NCI-H69 (cell line): ENCODE measurements at places on chromosomes 2 and 18.

DNA sequence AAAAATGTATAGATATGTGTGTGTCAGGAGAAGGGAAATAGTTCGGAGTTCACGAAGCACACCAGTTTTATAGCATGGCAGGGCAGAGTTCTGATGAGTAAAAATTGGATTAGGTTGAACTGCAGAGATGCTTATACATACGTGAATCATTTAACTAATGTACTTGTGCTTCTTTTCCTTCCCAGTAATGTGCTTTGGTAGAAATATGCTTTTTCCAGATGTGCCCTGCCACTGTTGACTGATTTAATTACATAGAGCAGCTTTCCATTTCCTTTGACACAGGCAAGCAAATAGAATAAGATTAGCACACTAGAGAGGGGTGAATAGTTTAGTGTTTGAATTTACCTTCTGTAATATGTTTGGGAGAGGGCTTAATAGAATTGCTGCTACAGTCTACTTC, 28.9 kb upstream of the ARMC9 start:
- DNase-seq: no peak

GRCh38 chr2:8236391-8236790, 445.5 kb upstream of the ID2 start:
- no peak for DNase-seq

DNA sequence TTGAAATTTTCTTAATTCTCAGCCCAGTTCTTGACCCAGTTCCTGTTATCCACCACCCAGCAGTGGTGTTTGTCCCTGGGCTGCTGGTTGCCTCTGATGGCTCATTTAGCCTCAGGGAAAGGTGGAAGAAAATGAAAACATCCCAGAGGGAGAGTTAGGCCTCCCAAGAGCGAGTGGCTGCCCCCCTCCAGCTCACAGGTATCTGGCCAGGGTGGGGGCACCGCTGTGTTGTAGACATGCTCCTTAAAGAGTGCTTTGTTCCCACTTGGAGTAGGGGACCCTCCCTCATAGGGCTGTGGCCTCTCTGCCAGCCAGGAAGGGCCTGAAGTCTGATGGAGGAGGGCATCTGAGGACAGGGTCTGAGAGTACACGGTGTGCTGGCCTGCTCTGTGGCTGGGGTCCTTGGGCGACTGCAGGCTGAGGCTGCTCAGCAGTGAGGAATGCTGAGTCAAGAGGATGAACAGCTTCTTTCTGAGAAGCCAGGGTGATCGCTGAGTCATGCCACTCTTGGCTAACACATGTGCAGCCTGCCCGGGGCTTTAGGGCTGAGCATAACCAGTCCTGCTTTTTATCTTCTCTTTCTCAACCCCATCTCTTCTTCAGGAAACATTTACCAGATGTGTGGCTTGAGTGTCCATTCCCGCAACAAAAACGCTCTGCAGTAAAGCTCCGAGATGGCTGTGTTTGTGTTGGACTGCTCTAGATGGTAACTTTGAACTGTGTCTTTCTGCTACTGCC, 72.3 kb downstream of the IL1R2 start:
- no peak for DNase-seq

- DNase-seq: no peak
Measured at GRCh38 chr2:100767224-100767653, 52.7 kb upstream of the NPAS2 start.

- no peak for DNase-seq
Measured at GRCh38 chr2:119122663-119123062, 35.9 kb downstream of the C1QL2 start.

GRCh38 chr2:231184319-231184718, 14.1 kb upstream of the ARMC9 start:
- DNase-seq: no peak

- peak; percentile 30 for DNase-seq
Measured at GRCh38 chr18:75173125-75173432, 35.9 kb downstream of the PTGR3 start.

DNA sequence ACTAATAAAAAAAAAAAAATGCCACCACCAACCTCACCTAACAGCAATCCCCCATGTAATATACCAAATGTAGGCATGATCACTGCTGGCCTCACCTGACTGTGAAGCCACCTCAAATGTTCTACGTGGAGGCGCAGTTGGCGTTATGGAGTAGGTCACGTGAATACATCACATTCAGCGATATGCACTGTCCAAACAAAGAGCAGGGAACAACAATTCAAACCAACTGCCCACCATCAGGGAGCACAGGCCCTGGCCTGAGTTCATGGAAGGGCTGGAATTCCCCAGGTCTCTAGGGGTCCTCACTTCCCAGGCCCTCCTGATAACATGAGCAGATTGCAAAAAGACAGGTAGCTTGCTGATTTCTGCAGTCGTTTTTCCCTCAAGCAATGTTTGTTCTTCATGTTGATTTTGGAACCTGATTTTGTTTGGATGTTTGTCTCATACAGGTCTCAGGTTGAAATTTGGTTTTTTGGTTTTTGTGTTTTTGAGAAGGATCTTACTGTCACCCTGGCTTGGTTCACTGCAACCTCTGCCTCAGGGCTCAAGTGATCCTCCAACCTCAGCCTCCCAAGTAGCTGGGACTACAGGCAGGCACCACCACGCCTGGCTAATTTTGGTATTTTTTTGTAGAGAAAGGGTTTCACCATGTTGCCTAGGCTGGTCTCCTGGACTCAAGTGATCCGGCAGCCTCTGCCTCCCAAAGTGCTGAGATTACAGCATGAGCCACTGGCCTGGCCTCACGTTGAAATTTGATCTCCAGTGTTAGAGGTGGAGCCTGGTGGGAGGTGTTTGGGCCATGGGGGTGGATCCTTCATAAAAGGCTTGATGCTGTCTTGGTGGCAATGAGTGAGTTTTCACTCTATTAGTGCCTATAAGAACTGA, 15.5 kb downstream of the TBC1D8 start:
- no peak for DNase-seq

DNA sequence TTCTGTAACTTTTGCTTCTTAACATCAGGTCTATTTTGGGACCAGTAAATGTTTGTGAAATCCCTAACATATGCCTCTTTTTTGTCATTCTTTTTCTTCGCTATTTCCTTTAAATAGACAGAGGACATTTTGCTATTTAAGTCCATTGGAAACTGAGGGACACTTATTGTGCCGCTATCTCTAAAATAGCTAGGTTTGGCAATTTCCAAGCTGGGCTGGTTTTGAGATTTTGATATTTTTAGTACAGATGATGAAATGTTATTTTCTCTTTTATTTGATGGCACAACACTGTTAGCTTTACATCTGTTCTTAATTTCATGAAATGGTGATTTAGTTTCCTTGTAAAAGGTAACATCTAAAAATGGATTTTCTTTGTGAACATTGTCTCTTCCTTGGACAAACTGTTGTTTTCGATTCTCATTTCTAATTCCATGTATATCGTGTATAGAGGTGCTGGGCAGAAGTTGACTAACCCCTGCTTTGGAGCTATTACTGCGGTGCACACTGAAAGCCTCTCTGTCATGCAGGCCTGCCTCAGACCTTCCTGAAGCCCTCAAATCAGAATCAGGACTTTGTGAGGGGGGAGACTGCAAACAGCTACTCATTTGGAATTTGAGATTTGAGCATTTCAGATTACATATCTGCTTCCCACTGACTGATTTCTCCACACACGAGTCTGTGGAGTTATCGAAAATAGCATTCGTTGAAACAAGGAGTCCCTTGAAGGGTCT, 594 bp downstream of the RAD51AP2 start:
- DNase-seq: no peak

DNA sequence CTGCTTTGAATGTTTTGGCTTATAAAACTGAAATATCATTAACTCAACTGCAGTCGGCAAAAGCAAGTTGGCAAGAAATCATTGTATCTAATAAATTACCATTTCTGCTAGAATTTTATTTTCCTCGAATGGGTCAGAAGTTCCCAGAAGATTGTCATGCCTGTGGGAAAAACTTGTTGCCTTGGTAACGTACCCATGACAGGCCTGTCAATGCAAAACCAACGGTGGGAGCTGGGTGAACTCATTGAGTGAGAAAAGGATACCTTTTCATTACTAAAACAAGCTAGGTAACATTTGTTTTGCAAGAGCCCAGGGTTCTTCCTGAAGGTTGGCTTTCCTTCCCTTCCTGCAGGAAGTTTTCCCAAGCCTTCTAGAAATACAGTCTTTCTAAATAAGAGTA, 9.5 kb downstream of the PLB1 start:
- DNase-seq: no peak

DNA sequence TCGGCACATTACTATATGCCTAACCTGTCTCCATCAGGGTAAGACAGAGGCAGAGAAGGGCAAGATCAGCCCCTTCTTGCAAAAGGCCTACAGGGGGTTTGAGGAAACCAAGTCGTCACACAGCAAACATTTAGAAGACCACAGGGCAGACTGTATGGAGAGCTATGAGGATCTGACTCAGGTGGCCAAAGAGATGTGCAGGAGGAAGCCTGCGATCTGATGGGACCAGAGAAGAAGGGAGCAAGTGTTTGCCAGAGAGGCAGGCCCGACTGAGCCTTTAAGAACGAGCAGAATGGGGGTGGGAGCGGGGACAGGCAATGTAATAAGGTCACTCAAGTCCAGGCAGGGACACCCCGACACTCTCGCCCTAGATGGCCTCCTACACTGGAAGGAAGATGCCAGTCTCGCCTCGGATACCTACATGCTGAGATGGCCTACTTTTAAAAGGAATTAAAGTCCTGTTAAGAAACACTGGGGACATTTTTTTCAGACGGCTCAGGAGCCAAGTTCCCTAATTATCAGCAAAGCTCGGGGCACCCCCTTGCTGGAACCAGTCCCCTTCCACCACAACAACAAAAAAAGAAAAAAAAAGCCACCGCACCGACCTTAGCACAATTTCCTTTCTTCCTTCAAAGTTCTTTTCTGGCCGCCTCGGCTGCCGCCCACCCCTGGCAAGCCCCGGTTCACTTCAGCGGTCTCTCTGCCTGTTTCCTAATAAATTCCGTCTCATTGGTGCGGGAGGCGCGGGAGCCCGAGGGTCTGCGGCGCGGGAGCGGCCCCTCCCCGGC, 1.5 kb downstream of the SFXN5 start:
- no peak for DNase-seq

DNA sequence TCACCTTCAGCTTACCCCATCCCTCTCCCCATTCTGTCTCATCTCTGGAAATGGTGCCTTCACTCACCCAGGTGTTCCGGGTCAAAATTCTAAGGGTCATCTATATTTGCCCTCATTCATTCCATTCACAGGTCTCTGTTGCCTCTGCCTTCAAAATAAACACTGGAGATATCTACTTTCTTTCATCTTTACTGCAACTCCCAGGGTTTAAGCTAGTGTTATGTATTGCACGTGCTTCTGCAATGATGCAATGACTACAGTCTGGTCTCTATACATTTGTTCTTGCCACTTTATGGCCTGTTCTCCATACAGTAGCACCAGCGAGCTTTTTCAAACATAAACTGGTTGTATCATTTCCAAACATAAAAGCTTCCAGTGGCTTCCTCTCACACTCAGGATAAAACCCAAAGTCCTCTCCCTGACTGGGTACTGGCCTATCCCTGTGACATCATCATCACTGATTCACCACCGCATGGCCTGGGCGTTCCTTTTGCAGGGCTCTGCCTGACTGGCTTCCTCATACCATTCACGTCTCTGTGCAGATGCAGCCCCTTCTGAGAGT, 14.3 kb downstream of the DSG2 start:
- DNase-seq: no peak

DNA sequence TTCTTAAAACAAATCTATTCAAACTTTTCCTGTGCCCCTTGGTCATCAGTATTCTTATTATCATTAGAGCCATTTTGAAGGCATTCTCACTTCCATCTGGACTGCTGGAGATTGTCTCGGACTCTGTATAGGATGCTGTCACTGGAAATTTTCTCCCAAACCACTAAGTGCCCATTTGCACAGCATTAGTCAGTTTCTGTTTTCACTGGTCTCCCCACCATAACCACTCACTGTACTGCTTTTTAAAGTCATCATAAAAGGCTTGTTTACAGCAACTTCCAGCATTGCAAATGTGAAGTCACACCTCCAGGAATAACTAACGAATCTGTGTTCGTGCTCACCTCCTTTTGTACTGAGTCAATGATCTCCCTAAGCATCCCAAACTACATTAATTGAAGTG, 150.9 kb upstream of the SERTAD2 start:
- DNase-seq: no peak

- no peak for DNase-seq
Measured at GRCh38 chr18:46448347-46448746, 208.7 kb downstream of the LOXHD1 start.

GRCh38 chr2:10236571-10237391, 65.9 kb upstream of the HPCAL1 start:
- no peak for DNase-seq

DNA sequence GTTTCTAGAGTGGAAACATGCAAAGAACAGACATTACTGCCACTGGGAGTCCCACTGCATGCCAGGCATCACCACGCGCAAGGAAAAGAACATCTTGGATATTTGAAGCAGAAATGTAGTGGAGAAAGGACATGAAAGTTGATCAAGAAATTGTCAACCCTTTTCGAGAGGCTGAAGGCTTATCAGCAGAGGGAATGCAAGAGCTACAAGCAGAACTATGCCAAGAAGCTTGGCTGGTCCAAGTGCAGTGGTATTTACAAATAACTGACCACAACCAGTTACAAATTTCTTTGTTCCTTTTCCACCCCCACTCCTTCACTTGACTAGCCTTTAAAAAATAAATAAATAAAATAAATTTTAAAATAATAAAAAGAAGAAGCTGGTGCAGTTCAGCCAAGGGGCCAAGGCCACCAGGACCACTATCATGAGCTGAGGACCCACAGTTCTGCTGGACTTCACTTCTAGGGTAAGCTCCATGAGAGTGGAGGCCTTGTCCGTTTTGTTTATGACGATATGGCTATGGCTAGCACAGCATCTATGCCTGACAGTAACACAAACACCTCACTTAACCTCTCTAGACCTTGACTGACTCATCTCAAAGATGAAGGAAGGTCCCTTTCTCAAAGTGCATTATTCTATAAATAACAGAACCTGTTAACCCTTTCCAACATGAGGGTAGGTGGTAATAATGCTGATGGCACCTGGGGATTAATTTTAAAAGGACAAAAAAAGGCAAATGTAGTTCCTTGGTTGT, 20.9 kb downstream of the MARCHF4 start:
- no peak for DNase-seq

- DNase-seq: peak; percentile 92
Measured at GRCh38 chr18:23515911-23516546, 12.7 kb downstream of the RMC1 start.

DNA sequence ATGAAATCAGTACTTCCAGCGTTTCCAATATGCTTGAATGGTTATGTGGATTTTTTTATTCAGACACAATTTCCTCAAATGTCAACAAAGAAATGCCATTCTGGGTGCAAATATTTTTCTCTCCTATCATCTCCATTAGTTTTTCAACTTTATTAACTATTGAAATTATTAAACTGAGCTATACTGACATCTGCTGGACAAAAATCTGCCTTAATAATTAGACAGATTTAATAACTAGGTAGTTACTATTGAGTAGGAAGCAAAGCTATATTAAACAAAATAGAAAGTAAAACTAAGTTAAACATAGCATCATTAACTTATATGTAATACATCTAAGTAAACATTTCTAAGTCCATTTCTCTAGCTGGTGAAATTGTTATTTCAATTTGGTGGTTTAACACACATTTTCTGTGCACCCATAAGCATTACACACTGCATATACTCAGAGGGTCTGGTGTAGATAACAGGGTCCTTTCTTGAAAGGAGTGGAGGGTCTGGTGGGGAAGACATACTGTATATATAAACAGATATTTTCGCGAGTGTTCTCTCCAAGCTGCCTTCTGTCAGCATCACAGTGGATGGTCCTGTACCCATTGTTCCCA, 77.0 kb downstream of the LANCL1 start:
- DNase-seq: no peak

- DNase-seq: no peak
Measured at GRCh38 chr2:109701362-109701761, 87.2 kb downstream of the SOWAHC start.
